ENCODE measurements at places on chromosomes 3 and 15.

DNA sequence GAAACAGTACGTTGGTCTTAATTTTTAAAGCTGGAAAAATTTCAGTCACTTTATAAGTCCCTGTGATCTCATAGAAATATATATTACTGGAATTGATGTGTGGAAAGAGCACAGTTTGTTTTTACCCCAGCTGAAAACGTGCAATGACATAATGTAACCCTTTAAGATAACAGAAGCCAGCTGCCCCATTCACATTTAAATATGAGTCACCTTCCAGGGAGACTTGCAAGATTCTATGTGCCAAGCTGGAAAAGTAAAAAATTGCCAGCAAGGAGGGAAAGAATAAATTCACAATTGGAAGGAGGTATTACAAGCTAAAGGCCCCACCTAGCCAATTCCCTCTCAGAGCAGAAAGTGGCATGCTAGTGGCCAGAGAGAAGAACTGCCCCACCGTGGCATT is 50.2 kb downstream of the SAMMSON start:
- no peak for DNase-seq

DNA sequence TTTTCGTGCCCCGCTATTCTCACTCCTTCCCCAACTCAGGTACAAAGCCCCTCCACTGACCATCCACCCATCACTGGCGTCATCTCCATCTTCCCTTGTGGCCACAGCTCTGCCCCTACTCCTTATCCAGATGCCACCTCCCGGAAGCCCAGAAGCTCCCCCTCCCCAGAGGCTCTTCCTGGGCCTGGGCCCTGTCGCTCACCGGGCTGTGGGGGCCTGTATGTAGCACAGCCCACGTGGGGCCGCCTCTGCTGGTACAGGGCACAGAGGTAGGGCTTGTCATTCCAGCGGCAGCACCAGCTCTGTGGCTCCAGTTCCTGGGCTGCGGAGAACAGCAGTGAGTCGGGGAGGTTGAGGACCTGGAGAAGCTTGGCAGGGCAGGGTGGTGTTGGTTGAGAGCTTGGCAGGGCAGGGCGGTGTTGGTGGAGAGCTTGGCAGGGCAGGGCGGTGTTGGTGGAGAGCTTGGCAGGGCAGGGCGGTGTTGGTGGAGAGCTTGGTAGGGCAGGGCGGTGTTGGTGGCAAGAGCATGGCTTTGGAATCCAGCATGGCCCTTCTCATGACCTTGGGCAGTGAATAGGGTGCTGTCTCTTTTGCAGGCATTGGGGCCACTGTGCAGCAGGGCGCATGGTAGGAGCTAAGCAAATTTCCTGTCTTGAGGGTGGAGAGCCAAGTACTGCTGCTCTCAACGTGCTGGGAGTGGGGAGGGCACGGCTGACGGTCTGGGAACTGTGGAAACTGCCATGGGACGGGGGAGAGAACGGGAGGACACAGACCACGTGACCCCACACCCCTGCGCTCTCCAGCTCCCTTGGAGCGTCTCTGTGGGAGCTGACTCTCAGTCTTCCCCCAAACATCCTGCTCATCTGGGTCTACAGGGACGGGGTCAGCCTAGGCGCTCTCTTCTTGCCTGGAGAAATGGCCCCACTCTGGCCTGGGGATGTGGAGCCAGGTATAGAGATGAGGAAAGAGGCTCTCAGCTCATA is 43.4 kb downstream of the MUC20 start:
- no peak for DNase-seq

DNA sequence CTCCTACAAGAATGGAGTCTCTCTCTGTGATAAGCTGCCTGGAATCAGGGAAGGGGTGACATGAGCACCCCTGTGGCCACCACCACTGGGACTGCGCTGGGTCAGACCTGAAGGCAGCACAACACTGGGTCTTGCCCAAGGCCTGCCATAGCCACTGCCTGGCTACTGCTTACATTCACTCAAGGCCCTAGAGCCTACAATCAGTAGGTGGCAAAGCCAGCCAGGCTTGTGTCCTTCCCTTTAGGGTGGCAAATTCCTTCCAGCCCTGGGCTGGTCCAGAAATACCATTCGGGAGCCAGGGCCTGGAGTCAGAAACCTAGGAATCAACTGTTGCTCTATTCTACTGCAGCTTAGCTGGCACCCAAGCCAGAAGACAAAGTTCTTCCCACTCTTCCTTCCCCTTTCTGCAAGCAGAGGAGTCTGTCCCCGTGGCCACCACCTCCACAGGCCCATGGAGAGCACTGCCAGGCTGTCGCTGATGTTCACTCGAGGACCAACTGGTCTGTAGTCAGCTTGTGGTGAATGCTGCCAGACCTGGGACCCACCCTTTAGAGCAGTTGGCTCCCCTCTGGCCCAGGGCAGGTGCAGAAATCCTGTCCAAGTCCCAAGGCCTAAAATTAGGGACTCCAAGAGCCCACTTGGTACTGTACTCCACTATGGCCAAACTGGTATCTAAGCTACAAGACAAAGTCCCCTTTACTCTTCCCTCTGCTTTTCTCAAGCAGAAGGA is 307.4 kb downstream of the THSD4 start:
- DNase-seq, result no peak

DNA sequence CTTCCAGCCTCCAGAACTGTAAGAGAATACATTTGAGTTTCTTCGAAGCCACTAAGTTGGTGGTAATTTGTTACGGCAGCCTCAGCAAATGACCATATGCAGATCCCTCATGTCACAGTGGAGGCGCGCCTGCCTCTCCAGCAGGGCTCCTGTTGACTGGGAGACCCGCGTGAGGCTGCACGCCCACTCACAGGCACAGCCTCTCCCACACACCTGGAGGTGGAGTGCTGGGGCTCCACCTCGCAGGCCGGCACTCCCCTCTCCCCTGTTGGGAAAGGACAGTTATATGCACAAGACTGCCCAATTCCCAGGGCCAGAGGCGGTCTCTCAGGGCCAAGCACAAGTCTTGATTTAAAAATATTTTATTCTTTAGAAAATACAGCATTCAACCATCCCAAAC is 2.8 kb upstream of the TLR9 start:
- no peak for DNase-seq

- DNase-seq, result no peak
Observed at GRCh38 chr3:152557302-152557999, 277.5 kb upstream of the P2RY1 start.

DNA sequence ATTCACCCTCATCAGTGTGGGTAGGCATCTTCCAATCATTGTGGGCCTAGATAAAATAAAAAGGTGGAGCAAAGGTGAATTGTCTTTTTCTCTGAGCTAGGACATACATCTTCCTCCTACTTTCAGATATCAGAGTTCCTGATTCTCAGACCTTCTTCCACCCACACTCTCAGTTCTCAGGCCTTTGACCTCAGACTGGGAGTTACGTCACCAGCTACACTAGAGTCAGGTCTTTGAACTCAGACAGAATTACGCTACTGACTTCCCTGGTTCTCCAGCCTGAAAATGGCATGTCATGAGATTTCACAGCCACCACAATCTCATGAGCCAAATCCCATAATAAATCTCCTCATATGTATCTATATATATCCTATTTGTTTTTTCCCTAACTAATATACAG is 39.0 kb downstream of the STRIT1 start:
- DNase-seq, result no peak

DNA sequence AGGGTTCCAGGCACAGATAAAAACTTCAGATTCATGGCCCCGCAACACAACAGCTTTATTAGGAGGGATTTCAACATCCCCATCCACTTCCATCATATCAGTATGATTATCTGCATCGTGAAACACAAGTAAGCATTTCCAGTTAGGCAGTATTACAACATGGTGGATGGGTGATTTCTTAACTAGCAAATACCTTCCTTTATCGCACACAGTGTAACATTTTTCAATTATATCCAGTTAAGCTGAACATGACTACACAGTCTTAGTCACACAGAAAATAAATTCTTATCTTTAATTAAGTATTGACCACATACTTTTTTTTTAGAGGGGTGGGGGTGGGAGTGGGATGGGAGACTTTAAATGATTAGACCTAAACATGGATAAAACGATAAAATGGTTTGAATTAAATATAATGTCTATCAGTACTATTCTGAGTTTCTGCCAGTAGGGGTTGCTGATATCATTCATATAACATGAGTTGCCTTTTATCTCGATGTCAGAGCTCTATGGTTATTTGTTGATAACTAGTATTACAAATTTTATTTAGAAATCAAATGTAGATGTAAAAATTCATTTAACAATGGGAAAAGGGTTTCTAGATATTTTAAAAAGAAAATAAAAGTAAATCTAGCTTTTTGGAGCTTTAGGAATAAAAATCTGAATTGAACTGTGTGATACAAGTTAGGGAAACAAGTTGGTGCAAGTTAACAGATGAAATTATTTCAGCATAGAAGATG is 146.6 kb downstream of the TBL1XR1 start:
- DNase-seq, result peak; percentile 38

DNA sequence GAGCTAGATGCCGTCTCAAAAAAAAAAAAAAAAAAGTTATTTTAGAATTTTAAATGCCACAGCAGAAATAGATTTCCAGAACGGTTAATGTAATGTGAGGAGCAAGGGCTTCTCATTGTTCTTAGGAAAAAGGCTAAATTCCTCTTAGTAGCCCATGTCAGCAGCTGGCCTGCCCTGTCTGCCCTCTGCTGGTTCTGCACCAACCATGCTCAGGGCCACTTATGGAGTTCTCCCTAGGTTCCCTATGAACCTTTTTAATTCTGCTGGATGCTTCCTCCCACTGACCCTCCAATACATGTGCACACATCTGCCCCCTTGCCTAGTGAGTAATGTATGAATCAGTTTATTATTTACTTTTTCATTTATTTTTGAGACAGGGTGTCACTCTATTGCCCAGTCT is 32.2 kb upstream of the DPPA4 start:
- DNase-seq, result no peak

GRCh38 chr3:139555249-139555648 is 15.7 kb upstream of the RBP1 start:
- no peak for DNase-seq

DNA sequence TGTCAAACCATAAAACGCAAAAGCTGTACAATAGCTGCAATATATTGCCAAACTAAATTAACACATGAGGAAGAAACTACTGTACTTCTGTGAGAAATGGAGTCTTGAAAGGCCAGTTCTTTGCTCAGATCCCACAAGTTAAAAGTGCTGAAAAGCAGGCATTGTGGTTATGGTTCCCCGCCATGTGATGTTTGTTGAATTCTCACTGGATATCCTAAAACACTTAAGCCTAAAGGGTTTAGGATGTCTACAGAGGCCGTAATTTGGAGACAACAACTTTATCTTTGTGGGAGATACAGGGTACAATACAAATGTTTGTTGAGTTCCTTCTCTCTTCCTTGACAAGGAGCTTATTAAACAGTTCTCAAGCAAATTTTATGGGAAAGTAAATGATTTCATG is 53.2 kb downstream of the TMEM212 start:
- no peak for DNase-seq

- DNase-seq, result no peak
Observed at GRCh38 chr15:26069231-26069641, 206.1 kb upstream of the ATP10A start.

GRCh38 chr3:86245360-86245759 is 745.6 kb downstream of the VGLL3 start:
- DNase-seq, result no peak

- DNase-seq, result no peak
Observed at GRCh38 chr15:85693277-85693676, 101.4 kb downstream of the KLHL25 start.

DNA sequence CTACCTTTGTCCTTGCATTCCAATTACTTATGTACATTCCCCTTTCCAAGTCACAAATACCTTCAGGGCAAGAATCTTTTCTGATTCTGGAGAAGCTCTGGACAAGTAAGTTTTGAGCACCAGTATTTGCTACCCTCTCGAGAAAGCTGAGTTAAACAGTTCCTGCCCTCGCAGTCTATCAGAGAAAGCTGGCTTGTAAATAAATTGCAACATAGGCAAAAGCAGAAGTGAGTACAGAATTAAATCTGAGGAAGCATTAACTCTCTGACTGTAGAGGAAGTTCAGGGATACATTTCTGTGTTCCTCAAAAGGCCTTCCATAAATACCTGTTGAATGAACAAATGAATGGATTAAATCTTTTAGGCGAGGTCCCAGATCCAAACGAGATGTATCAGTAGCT is 1.2 kb downstream of the OSBPL11 start:
- no peak for DNase-seq

DNA sequence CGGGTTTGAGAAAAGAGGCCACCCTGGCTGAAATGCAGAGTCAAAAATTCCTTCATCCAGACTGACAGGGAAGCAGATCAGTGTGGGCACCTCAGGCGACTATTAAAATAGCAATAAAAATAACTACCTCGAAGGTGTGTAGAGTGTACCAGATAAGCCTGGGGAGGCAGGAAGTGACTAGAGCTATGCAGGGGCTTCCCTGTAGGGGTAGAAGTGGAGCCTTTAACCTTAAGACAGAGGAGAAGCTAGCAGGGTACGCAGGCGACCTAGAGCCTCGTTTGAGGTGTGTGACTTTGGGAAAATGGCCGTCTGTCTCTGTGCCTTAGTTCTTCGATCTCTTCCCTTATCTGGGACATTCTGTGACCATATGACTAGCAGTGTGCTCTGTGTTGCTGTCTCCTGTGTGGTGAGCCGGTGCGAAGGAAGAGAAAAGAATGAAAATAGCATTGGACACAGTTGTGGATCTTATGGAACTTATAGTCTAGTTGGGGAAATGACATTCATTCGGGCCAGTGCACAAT is 17.6 kb downstream of the BHLHE40 start:
- DNase-seq, result no peak

GRCh38 chr3:46500656-46501635 is 3.2 kb downstream of the RTP3 start:
- DNase-seq, result peak; percentile 75

DNA sequence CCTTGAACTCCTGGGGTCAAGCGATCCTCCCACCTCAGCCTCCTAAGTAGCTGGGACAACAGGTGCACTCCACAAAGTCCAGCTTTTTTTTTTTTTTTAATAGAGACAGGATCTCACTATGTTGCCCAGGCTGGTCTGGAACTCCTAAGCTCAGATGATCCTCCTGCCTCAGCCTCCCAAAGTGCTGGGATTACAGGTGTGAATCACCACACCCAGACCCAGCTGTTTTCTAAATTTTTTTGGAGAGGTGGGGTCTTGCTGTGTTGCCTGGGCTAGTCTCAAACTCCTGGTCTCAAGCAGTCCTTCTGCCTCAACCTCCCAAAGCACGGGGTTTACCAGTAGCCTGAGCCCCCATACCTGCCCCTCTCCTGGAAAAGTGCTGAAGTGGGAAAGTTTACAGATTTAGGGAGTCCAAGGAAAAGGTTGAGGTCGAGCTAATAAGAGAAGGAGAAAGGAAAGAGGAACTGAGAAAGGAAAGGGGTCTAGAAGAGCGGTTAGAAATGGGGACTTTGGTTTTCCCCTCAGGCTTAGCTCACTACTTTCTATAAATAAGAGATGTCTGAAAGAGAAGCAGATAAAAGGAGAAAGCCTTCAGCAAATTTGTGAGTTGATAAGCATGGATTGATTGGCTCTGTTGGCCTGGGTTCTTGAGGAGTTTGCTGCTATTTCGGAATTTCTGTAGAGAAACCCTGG is 23.6 kb downstream of the UBE2E1 start:
- DNase-seq, result no peak

DNA sequence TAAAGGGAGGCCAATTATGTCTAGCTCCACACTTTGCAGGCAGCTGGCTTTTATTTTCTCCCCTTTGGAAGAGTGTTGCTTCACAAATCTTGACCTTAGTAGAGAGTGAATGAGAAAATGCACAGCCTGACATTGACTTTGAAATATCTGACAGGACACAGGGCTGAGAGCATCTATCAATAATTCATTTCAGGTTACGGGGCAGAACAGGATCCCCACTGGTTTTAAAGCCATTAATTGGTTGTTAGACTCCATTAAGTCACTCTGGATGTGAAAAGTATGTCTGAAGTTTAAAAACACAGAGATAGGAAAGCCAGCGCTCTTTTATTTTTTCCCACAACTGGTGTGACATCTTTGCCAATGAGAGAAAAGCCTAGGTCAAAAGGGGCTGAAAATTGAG is 251.9 kb upstream of the TMC3 start:
- no peak for DNase-seq

- DNase-seq, result no peak
Observed at GRCh38 chr3:23981955-23982354, 36.9 kb downstream of the NR1D2 start.
